ENCODE measurements at places on chromosomes 12 and 14.

DNA sequence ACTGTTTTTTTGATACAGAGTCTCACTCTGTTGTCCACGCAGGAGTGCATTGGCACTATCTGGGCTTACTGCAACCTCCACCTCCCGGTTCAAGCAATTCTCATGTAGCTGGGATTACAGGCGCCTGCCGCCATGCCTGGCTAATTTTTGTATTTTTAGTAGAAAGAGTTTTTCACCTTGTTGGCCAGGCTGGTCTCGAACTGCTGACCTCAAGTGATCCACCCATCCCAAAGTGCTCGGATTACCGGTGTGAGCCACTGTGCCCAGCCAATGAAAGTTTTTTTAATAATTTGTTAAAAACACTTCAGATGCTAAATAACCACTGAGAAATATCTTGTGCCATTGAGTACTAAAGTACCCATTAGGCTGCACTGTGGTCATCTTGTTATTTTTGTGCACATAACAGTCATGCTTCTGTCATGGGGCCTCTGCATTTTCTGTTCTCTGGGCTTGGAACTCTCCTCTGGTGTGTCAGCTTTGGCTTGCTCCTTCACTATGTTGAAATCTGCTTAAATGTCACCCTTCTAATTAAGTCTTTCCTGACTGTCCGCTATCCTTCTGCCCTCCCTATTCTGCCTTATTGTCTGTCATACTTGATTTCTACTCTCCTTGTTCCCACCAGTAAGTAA is 105.1 kb downstream of the KTN1 start:
- no peak for DNase-seq

GRCh38 chr14:55780156-55780946 is 200.3 kb downstream of the KTN1 start:
- DNase-seq: no peak

DNA sequence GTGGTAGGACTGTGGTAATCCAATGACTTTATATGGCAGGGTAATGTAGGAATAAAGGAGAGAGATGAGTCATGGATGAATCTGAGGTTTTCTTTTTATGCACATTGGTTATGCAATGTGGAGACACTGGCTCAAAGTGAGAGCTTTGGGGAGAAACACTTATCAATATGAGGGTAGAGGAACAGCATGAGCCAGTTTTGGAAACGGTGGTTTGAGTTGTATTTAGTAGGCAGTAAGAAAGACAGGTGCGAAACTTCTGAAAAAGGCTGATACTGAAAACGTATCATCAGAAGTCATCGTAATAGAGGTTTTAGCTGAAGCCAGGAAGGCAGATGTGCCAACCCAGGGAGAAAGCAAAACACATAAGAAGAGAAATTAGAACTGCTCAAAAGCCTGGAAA is 854.8 kb upstream of the SEL1L start:
- no peak for DNase-seq

GRCh38 chr12:20096430-20096829 is 271.9 kb upstream of the PDE3A start:
- DNase-seq: no peak

DNA sequence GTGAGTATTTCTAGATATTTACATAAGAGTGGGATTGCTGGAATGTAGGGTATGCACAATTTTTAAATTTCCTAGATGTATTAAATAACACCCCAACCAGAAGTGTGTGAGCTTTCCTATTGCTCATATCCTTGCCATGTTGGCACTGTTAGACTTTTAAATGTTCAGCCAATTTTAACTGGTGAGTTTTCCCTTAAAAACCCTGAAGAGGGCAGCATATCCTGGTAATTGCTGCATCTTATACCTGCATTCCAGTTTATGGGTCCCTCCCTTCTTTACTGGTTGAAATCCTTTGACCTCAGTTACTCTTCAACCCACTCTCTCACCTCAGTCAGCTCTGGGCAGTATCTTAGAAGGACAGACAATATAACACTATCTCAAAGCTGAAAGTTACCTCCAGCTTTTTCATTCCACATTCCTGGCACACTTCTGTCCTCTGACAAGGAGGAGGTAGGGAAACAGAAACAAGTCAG is 270.6 kb downstream of the PAWR start:
- no peak for DNase-seq

DNA sequence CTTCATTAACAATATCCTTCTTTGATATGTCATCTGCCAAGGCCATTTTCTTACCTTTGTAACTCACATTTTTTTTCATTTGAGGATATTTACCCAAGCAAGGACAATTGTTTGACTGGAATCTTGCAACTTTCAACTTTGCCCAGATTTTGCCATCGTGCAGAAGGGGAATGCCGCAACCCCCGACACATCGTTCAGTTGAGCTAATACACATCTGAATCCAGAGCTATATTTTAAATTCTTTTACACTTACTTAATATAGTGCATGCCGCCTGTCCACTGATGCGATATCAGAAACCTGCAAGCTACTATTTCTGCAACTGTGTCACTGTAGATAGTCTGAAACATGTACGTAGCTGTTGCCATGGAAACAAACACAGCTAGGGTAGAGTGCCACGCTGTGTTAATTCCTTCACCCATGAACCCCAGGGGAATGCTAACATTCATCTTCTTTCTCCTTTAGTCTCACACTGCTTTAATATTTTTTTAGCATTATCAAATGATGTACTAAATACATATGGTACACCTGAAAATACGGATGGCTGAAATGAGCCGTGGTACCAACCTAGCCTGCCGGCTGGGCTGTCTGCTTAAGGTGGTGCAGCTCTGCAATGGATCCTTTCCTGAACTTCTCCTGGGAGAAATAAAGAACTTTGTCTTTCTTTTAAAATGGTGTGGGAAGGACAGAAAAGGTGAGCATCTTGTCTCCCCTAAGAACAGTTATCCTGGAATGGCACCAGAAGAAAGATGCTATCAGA is 77.0 kb upstream of the FOXN3 start:
- DNase-seq: peak; percentile 90

DNA sequence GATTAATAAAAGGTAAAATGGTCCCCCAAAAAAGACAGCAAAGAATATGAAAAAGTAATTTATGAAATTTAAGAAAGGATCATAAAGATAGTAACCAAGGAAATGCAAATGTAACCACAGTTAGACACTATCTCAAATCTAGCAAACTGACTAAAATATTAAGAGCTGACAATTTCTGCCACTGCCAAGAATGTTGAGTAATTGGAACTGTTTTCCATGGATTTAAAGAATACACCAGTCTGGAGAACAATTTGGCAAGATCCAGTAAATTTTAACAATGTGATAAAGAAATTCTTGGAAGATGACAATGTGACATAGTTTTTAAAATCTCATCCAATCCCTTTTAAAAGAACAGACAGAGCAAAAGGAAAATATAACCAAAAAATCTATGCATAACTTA is 798.0 kb upstream of the MGAT4C start:
- DNase-seq: no peak

DNA sequence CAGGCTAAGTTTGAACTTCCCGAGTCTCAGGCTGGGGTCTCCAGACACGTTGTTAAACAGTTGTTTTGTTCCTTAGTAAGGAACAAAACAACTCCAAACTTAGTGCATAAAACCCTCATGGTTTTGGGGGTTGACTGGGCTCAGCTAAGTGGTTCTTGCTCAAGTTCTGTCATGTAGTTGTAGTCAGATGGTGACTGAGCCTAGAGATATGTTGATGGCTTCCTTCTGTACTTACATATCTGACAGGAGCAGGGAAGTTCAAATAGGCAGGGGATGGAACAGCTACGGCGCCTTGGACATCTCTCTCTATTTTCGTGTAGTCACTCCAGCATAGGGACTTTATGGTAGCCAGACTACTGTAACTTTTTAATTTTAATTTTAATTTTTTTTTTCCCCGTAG is 45.7 kb downstream of the SPATS2 start:
- DNase-seq: no peak

- DNase-seq: no peak
Observed at GRCh38 chr14:76331328-76332011, 44.5 kb upstream of the ESRRB start.

DNA sequence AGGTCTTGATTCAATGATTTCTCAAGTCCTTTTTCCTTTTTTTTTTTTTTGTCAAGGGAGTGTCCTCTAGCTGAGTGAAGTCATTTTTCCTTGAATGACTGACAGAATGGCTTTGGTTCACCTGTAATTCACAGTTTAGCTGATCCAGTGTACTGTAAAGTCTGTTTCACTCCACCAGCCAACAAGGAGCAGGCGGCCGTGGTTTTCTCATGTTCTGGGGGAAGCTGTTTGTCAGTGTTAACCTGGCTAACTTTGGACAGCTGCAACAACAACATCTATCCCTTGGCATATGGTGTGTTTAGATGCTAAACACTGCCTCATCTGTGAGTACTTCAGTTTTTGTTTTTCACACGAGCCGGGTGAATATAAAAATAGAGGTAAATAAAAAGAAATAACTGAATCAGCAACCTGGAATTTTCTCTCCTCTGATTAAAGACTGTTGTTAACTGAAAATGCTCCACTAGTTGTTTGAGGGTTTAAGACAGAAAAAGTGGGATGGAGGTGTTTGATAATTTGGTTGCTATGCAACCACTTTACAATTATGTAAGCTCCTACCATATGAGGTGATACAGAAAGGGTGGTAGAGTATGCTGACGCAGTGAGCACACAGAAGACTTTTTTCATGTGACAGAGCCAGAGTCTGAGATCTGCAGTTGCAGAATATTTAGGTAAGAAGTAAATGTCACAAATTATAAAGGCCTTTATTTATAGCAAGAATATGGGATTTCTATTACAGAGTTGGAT is 50.3 kb upstream of the SLC2A13 start:
- no peak for DNase-seq

- DNase-seq: no peak
Observed at GRCh38 chr14:59325906-59326305, 137.4 kb downstream of the DAAM1 start.

DNA sequence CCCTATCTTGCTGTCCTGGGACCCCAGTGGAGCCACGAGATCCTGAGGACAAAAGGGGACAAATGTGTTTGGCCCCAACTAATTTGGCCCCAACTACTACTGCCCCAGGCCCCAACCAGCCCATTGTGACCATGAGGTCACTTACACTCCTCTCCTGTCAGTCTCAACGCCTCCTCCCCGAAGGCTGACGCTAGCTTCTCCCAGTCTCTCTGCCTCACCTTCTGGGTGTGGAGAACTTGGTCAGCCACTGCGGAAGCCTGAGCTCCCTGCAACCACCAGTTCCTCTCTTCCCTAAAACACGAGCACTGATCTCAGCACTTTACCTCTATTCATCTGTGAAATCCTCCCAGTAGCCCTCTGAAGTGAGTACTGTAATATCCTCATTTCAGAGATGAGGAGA is 13.3 kb downstream of the FAM181A start:
- DNase-seq: no peak

- DNase-seq: no peak
Observed at GRCh38 chr12:87127272-87127671, 871.1 kb upstream of the MGAT4C start.

GRCh38 chr14:24741871-24742270 is 107.9 kb upstream of the GZMB start:
- no peak for DNase-seq

GRCh38 chr14:61332658-61333029 is 11.3 kb downstream of the PRKCH start:
- DNase-seq: no peak

GRCh38 chr14:39276005-39276404 is 42.3 kb downstream of the MIA2 start:
- no peak for DNase-seq

DNA sequence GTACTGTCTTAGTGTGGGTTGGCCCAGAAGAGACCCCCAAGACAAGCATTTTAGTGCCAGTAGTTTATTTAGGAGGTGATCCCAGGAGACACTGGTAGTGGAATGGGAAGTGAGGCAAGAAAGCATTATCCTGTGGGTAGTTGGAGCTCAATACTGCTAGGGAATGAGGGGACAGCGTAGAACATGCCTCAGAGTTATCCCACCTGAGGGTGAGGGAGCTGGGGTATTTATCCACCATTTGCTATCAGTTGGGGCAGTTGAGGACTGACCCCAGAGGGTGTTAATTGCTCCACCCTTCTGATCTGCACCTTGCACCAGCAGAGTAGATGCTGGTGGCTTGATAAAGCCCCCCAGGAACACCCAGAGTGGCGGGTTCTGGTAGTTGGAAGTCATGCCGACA is 37.9 kb downstream of the RHOF start:
- DNase-seq: no peak

DNA sequence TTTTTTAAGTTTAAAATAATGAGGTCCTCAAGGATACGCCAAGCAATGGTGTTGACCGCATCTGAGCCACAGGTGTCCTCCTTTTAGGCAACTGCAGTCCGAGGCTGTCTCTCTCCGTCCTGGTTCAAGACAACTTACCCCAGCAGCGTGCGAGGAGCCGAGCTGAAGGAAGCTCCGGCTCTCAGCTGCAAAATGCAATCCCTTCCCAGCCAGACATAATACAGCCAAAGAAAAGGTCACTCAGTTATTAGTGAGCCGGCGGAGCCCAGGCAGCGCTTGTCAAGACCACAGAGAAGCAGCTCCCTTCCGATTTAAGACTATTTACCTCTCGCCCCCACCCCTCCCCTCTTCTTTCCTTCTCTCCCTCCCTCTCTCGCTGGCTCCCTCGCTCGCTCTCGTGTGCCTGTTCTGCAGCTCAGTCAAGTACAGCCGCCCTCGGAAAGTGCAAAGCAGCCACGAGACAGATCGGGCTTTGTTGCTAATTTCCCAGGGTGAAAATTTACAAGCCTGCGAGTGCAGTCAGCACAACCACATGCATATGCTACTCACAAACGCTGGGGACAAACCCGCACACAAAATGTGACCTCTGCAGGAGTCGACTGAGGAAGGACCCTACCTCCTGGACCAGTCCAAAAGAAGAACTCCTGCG is 363 bp upstream of the LMO3 start:
- no peak for DNase-seq

DNA sequence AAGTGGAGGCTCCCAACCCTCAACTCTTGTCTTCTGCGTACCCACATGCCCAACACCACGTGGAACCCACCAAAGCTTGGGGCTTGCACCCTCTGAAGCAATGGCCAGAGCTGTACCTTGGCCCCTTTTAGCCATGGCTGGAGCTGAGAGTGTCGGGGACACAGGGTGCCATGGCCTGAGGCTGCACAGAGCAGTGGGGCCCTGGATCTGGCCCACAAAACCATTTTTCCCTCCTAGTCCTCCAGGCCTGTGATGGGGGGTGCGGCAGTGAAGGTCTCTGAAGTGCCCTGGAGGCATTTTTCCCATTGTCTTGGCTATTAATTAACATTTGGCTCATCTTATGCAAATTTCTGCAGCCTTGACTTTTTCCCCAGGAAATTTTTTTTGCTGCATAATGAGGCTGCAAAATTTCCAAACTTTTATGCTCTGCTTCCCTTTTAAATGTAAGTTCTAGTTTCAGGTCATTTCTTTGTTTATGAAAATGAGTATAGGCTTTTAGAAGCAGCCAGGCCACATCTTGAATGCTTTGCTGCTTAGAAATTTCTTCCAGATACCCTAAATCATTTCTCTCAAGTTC is 18.7 kb upstream of the ASPG start:
- DNase-seq: no peak

DNA sequence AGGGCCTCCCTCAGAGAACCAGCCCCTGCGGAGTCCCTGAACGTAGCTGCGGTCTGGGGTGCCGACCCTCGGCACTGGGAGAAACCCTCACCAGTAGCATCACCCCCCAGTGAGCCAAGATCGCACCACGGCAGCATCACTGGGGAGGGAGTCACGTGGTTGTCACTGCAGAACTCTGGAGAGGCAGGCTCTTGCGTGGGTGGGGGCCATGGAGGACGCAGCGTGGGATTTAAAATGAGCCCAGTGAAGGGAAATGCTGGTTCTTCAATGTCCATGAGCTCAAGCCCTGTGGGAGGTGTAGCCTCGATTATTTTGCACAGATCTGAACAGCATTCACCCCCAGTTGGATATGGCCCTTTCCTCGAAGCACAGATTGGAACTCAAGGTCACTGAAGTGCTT is 3.9 kb upstream of the GALNT9 start:
- DNase-seq: no peak

GRCh38 chr14:21055432-21056117 is 2.0 kb upstream of the RNASE8 start:
- DNase-seq: no peak

All from germinal center (tissue), 1 donor.